ENCODE measurements at places on chromosomes 1 and 21.

- no peak for DNase-seq
Observed at GRCh38 chr21:36910581-36911307, 55.7 kb downstream of the HLCS start.

DNA sequence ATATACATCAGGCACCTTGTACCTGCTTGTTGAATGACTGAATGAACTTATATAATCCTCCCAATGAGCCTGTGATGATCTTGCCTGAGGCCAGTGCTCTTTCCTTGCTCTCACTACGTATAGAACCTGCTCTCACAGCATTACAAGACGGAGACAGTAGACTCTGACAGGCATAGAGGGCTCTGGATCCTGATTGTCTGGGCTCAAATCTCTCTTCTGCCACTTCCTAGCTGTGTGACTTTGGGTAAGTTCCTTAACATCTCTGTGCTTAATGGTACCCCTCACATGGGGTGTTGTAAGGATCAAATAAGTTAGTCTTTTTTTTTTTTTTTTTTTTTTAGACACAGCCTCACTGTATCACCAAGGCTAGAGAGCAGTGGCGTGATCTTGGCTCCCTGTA lies 4.2 kb upstream of the MAN1C1 start:
- DNase-seq, result no peak

DNA sequence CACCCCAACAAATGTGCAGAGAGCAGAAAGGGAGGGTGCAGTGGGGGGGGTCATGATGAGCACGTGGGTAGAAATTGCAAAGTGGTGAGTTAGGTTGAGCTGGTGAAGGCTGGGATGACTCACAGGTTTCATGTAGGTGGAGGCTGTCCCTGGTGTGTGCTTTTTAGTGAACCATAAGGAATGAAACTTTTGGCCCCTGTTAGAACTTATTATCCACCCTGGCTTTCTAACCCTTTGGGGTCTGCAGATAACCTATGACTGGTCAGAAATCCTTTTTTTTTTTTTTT lies 46.9 kb downstream of the DOP1B start:
- DNase-seq, result no peak

DNA sequence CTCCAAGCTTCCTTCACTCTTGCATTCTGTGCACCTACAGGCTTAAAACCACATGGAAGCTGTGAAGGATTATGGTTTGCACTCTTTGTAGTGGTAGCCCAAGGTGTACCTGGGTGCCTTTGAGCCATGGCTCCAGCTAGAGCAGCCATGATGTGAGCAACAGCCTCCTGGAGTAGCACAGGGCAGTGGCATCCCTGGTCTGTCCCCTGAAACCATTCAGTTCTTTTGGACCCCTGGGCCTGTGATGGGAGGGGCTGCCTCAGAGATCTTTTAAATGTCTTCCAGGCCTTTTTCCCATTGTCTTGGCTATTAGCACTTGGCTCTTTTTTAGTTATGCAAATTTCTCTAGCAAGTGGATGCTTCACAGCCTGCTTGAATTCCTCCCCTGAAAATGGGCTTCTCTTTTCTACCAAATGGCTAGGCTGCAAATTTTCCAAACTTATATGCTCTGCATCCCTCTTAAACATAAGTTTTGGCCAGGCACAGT lies 47.4 kb downstream of the CLCA4 start:
- no peak for DNase-seq
